ENCODE measurements at places on chromosomes 12 and 14. TPM values are rescaled to one million over a fixed set of nuclear protein-coding genes. Genes with fewer than 3 reads are reported as not detected.

SLC38A4 gene
- total RNA-seq: 1.2 TPM

PTHLH gene
- 0.83 TPM for total RNA-seq

GOLT1B gene
- 50.9 TPM for total RNA-seq

HOXC10 gene
- total RNA-seq: not detected

ZFC3H1 gene
- total RNA-seq: 28.4 TPM

SMIM41 gene
- total RNA-seq: 4.5 TPM
